ENCODE measurements at places on chromosomes 7 and 10.
A peak's percentile ranks its signal among the peaks of the same experiment; 100 is the strongest.

DNA sequence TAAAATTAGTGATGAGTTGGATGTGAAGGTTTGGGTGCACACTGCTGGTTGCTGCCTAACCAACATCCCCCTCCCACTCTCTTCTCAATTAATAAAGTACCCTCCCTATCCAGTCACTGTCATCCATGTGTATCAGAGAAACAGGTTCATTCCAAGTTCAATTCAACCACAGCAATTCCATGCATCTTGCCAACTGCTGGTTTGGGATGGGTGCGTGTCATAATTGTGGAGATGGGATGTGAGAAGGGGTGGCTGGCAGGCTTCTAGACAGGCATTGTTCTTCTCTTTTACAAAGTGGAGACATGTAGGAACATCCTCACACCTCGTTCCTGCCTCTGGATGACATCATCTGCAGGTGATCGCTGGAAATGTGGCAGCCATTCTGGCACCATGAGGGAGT, 7.5 kb upstream of the CNPY1 start:
- DNase-seq, result no peak

- no peak for DNase-seq
Measured at GRCh38 chr7:121494516-121494915, 98.4 kb upstream of the FAM3C start.

DNA sequence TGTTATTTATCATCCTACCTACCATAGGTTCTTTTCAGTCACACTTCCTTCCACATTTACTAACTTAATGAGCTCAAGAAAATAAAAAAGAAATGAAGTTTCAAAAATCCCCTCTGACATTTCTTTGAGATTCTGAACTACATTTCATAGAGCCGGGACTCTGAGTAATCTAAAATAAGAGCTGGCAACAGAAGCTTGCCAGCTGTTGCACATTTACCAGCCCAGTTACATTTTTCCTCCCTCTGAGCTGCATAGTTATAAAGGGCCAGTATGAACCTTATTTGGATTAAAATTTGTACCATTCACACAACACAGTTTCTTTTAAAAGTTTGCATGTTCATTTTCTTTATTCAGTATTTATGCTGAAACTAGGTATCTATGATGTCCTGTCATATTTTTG, 119.5 kb upstream of the CAV2 start:
- no peak for DNase-seq

DNA sequence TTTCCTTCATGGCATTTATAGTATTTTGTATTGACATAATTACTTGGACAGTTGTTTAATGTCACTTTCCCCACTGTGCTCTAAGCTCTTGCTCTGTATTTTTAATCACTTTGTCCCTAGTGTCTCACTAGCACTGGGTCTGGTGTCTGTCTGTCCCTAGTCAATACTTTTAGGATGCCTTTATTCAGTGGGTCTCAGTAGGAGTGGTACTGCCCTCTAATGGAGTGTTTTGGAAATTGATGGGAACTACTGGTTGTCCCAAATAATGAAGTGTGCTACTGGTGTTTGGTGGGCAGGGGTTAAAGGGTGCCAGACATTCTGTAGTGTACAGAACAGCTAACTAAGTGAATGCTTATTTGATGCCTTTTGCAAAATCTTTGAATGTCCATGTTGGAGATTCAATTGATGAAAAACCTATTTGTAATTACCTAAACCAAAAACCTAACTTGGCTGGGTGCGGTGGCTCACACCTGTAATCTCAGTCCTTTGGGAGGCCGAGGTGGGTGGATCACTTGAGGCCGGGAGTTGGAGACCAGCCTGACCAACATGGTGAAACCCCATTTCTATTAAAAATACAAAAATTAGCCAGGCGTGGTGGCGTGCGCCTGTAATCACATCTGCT, 33.3 kb downstream of the CDK14 start:
- peak; percentile 43 for DNase-seq

GRCh38 chr10:81479316-81479715, 395.7 kb upstream of the NRG3 start:
- no peak for DNase-seq

- no peak for DNase-seq
Measured at GRCh38 chr10:88342733-88343310, 240.3 kb downstream of the RNLS start.
